ENCODE measurements at places on chromosomes 5 and 9.

GRCh38 chr5:148186248-148187003, 16.4 kb upstream of the SPINK6 start:
- DNase-seq: peak; percentile 6

- no peak for DNase-seq
Observed at GRCh38 chr5:110361471-110361870, 365.0 kb downstream of the TMEM232 start.

DNA sequence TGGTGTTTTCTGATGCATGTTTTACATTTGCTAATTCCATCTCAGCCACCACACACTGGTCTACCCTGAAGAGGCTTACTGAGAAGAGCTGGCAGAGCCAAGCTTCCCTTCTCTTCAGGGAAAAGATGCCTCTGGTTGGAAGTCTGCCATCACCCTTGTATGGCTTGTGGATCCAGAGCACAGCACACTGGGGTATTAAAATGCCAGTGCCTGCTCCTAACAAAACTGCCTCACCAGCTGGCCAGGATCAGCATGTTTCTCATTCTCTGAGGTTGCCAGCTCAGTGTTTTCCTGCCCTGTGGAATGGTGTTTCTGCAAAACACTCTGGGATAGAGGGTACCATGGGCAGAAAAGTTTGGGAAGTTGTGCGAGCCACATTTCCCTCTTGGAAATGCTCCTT, 31.6 kb upstream of the ZNF618 start:
- no peak for DNase-seq

GRCh38 chr9:93225417-93225816, 41.5 kb downstream of the WNK2 start:
- DNase-seq: no peak

DNA sequence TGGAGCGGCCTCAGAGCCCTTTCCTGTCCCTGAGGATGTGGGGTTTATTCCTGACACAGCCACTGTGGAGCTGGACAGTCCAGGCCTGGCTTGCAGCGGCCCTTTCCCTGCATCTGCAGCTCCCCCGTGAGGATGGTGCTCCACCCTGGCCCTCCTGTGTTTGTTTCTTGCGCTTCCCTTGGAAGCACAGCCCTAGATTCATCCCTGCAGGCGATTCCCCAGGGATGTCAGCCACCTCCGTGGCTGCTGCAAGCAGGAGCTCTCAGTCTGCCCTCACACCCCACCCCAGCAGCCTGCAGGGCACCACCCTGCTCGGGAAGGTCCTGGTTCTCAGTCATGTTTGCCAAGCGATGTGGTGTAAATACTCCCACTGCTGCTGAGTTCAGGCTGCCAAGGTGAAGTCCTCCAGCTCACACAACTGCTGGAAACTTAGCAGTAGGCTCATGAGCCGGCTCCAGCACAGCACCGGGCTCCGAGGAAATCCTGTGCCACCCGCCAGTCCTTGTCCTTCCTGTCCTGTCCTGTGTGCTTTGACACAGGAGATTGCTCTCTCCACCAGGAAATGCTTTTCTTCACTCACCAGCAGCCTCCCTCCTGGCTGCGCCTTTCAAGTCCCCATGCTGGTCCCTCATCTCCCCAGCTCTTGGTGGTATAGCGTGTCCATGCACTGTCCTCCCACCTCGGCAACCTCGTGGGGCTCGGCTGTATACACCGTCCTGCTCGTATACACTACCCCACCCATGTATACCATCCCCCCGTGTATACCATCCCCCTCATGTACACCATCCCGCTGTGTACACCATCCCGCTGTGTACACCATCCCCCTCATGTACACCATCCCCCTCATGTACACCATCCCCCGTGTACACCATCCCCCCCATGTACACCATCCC, 16.2 kb downstream of the ROPN1L start:
- no peak for DNase-seq
